Spleen (tissue), 13 donors: ENCODE measurements at places on chromosomes 5 and 9. TPM values are rescaled to one million over a fixed set of nuclear protein-coding genes. Genes with fewer than 3 reads are reported as not detected.
A peak's percentile ranks its signal among the peaks of the same experiment; 100 is the strongest.

DNA sequence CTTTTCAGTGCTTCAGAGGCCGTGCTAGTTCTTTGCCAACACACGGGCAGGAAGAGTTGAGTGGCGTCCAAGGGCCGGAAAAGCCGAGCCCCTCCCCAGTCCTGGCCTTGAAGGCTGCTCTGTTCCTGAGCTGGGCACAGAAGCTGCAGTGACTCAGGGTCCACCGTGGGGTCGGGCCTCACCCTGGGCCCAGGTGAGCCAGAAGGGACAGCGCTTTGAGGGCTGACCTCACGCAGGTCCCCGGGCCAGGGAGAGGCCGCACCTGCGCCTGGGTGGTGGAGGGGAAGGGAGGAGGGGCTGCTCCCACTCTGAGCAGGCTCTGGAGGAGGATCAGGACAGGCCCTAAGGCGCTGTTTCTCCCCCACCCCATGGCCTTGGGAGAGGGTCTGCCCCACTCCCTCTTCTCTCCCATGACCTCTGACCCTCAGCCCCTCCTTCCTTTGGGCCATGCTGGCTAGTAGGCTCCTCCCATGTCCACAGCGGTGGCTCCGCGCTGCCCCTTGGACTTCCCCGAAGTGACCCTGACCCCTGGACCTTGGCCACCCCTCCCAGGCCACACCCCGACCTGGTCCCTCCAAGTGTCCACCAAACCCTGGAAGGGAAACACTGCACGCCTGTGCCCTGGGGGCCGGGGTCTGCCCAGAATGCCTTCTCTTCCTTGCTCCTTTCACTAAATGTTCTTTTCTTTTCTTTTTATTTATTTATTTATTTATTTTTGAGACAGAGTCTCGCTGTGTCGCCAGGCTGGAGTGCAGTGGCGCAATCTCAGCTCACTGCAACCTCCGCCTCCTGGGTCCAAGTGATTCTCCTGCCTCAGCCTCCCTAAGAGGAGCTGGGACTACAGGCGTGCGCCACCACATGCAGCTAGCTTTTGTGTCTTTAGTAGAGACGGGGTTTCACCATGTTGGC lies 19.7 kb upstream of the SLC6A19 start:
- DNase-seq, result no peak

DNA sequence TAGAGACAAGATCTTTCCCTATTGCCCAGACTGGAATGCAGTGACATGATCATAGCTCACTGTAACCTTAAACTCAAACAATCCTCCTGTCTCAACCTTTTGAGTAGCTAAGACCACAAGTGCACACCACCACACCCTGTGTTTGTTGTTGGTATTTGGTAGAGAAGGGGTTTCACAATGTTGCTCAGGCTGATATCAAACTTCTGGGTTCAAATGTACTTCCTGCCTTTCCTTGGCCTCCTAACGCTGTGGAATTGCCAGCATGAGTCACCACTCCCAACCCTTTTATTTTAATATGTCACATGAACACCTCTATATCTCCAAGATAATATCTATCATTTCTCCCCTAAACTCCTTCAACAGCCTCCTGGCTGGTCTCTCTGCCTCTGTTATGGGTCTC lies 719.0 kb downstream of the PTPRD start:
- no peak for DNase-seq

DNA sequence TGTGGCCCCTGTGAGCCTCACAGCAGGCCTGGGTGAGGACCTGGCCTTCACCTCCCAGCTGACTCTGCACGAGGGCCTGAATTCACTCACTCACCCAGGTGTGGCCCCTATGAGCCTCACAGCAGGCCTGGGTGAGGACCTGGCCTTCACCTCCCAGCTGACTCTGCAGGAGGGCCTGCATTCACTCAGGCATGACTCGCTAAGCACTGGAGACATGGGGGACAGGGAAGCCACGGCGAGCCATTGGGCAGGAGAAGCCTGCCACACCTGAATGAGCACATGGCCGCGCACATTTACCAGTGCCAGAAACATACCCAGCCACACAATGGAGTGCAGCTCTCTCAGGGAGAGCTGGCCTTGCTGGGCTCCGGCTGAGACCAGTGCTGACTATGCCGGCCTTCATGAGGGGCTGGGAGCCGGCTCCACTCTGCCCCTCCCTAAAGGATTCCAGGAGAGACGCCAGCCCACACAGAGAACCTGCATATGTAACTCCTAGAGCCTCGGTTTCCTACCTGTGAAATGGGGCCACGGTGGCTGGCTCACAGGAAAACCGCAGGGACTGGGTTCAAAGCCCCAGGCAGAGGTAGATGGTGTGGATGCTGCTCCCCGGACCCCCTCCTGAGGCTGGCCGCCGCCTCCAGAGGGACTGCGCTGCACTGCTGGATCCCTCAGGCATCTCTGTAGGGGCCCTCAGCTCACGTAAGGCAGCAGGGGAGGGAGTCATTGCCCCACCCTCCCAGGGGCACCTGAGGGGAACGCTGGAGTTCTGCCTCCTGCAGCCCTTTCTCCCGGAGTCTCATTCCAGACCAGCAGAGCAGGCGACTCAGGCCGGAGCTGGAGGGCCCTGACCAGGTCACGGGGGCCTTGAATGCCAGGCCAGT lies 7.2 kb downstream of the ADAMTS2 start:
- peak; percentile 57 for DNase-seq

Gene GKAP1
- 8.8 TPM for total RNA-seq

Gene NRG2
- total RNA-seq, result 3.5 TPM

- no peak for DNase-seq
Measured at GRCh38 chr5:178467568-178468195, 122.5 kb downstream of the COL23A1 start.

Gene SPOCK1
- total RNA-seq, result 6.1 TPM

- DNase-seq, result peak; percentile 93
Measured at GRCh38 chr9:83956436-83957247, 23.4 kb downstream of the HNRNPK start.

Gene ANKRA2
- total RNA-seq, result 21.3 TPM

DNA sequence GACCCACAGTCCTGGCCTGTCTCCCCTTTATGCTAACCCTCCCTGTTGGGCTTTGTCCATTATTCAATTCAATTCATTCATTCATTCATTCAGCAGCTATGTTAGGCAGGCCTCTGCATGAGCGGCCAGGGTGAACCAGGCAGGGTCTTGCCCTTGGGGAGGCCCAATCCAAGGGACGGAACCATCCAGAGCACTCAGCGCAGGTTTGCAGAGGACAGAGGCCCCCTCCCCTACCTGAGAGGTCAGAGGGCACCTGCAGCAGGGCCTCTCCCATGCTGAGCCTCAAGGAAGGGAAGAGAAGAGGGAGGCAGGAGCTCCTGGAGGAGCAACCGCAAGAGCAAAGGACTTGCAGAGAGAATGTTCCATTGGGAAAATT lies 61.4 kb downstream of the C9orf50 start:
- no peak for DNase-seq

GRCh38 chr9:119291554-119291953 lies 77.7 kb downstream of the BRINP1 start:
- DNase-seq, result no peak

Gene PCDHA2
- not detected for total RNA-seq

- DNase-seq, result no peak
Measured at GRCh38 chr5:119313197-119313596, 42.6 kb upstream of the TNFAIP8 start.

- DNase-seq, result no peak
Measured at GRCh38 chr9:133502112-133502511, 22.6 kb downstream of the MYMK start.

GRCh38 chr5:30768056-30768690 lies 425.3 kb upstream of the CDH6 start:
- DNase-seq, result no peak

Gene GRIN3A
- 0.92 TPM for total RNA-seq

Gene NUTM2F
- total RNA-seq, result not detected

- DNase-seq, result no peak
Measured at GRCh38 chr9:109181284-109181683, 14.2 kb upstream of the FRRS1L start.

GRCh38 chr9:93634311-93635185 lies 58.2 kb downstream of the PHF2 start:
- peak; percentile 51 for DNase-seq

Gene FKBP15
- 60.0 TPM for total RNA-seq
